Transverse colon (tissue), 4 donors: ENCODE measurements at places on chromosomes 3 and 15. TPM values are rescaled to one million over a fixed set of nuclear protein-coding genes. Genes with fewer than 3 reads are reported as not detected.

DNA sequence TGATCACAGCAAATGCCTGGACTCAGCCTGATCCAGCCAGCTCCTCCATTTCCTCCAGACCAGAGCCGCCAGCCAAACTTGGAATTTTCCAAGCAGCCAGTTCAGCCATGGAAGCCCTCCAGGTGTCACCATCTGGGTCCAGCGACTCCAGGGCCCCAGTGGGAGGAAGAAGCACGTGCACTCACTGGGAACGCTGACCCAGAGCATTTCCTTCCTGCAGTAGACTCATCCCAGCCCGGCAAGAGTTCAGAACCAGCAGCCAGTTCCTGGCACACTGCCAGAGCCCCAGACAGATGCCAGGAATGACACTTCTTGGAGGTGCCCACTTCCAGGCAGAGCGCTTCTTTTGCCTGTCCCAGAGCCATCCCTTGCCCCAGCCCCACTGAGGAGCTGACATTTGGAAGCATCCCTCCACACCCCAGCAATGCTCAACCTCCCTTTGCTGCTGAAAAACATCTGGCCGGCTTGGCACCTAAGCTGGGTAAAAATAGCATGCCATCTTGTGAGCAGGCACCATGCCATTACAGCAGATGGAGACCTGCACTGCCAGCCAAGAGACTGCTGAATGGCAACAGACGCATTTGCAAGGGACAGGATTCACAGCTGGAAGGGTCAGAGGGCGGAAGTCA is 460.3 kb upstream of the PROK2 start:
- no peak for DNase-seq
- H3K4me1 ChIP-seq = peaks cover 11% of the 10 kb centered on the region
- no peaks in the 10 kb centered on the region for H3K36me3 ChIP-seq
- no peak overlapping the region for H3K27ac ChIP-seq

GRCh38 chr3:191350396-191351090 is 20.2 kb upstream of the UTS2B start:
- no peak overlapping the region for H3K4me3 ChIP-seq
- H3K27ac ChIP-seq = peak overlapping the region; percentile 37
- no peaks in the 10 kb centered on the region for H3K27me3 ChIP-seq
- no peaks in the 10 kb centered on the region for H3K36me3 ChIP-seq
- H3K4me1 ChIP-seq = peaks cover 38% of the 10 kb centered on the region

GRCh38 chr3:146884296-146884695 is 279.1 kb upstream of the PLSCR5 start:
- H3K27me3 ChIP-seq = no peaks in the 10 kb centered on the region
- no peak for DNase-seq
- H3K4me3 ChIP-seq = no peak overlapping the region
- H3K27ac ChIP-seq = no peak overlapping the region

GRCh38 chr3:146072061-146072460 is 88.9 kb downstream of the PLOD2 start:
- H3K4me1 ChIP-seq = no peaks in the 10 kb centered on the region
- DNase-seq = no peak
- H3K36me3 ChIP-seq = peaks cover 19% of the 10 kb centered on the region
- no peak overlapping the region for H3K4me3 ChIP-seq
- H3K27ac ChIP-seq = no peak overlapping the region

GRCh38 chr15:85534031-85534430 is 153.6 kb downstream of the AKAP13 start:
- no peaks in the 10 kb centered on the region for H3K4me1 ChIP-seq
- H3K27ac ChIP-seq = peak overlapping the region; percentile 52
- peak; percentile 35 for DNase-seq

GRCh38 chr3:99429502-99429901 is 208.9 kb upstream of the COL8A1 start:
- DNase-seq = no peak
- H3K4me1 ChIP-seq = no peaks in the 10 kb centered on the region
- no peak overlapping the region for H3K4me3 ChIP-seq
- no peak overlapping the region for H3K27ac ChIP-seq

DNA sequence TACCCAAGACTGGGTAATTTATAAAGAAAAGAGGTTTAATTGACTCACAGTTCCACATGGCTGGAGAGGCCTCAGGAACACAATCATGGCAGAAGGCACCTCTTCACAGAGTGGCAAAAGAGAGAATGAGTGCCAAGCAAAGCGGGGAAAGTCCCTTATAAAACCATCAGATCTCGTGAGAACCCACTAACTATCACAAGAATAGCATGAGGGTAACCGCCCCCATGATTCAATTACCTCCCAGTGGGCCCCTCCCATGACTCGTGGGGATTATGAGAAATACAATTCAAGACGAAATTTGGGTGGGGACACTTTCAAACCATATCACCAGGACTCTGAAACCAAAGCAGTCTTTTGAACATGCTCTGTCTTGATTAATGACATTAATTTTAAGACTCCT is 7.0 kb downstream of the RTP3 start:
- no peak overlapping the region for H3K4me3 ChIP-seq
- H3K27me3 ChIP-seq = no peaks in the 10 kb centered on the region
- H3K27ac ChIP-seq = no peak overlapping the region
- no peaks in the 10 kb centered on the region for H3K36me3 ChIP-seq

GRCh38 chr15:90519688-90520087 is 10.0 kb upstream of the CRTC3 start:
- no peak for DNase-seq
- H3K27ac ChIP-seq = no peak overlapping the region
- H3K36me3 ChIP-seq = no peaks in the 10 kb centered on the region
- H3K4me3 ChIP-seq = no peak overlapping the region

- DNase-seq = peak; percentile 11
- no peak overlapping the region for H3K4me3 ChIP-seq
- H3K4me1 ChIP-seq = peaks cover 3% of the 10 kb centered on the region
- peak overlapping the region; percentile 60 for H3K27ac ChIP-seq
- no peaks in the 10 kb centered on the region for H3K36me3 ChIP-seq
- no peaks in the 10 kb centered on the region for H3K27me3 ChIP-seq
Observed at GRCh38 chr3:30437171-30437601, 169.2 kb upstream of the TGFBR2 start.

DNA sequence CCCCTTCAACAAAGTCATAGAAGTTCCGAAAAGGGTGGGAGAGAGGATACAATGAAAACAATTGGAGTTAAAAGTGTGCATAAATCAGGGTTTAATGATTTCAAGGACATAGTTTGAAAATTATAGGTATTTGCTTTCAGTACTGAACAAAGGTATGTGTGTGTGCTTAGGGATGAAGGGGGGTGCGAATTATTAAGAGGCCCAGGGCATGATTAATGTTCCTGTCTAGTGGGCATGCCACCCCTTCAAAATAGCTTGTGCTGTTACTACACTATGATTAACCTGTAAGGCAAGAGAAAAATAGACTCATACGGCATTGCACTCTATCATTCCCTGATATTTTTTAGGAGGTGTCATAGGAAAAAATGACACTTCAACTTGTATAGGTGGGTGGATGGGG is 731.6 kb downstream of the NAALADL2 start:
- H3K4me1 ChIP-seq = no peaks in the 10 kb centered on the region
- no peaks in the 10 kb centered on the region for H3K27me3 ChIP-seq
- DNase-seq = no peak
- no peak overlapping the region for H3K4me3 ChIP-seq
- H3K36me3 ChIP-seq = no peaks in the 10 kb centered on the region

DNA sequence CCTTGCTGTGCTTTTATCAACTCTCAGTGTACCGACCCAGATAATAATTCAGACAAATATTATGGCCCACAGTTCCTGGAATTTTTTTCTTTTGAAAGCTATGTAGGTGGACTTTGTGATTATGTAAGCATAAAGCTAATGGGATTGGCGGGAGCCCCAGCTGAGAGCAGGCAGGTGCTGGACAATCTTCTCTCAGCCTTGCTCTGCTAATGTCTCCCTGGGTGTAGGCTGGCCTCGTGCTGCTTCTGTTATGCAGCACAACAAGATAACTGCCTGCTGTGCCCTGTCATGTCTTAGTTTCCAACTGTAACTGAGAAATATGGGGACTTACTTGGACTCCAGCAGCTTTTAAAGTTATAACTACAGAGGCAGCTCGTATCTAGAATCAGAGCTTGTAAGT is 415.0 kb downstream of the PDCD6IP start:
- no peaks in the 10 kb centered on the region for H3K36me3 ChIP-seq
- DNase-seq = no peak
- H3K27me3 ChIP-seq = no peaks in the 10 kb centered on the region
- no peak overlapping the region for H3K27ac ChIP-seq
- H3K4me3 ChIP-seq = no peak overlapping the region
- H3K4me1 ChIP-seq = no peaks in the 10 kb centered on the region

DNA sequence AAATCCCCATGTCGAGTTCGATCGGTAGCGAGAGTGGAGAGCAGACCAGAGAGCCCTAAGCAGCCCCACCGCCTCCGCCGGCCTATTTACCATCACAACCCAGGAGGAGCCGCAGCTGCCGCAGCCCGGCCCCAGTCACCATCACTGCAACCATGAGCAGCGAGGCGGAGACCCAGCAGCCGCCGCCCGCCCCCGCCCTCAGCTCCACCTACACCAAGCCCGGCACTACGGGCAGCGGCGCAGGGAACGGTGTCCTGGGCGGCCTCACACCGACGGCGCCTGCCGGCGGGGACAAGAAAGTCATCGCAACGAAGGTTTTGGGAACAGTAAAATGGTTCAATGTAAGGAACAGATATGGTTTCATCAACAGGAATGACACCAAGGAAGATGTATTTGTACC is 89.5 kb upstream of the TPM1 start:
- DNase-seq = no peak
- no peaks in the 10 kb centered on the region for H3K4me1 ChIP-seq
- no peak overlapping the region for H3K27ac ChIP-seq
- H3K36me3 ChIP-seq = no peaks in the 10 kb centered on the region
- no peak overlapping the region for H3K4me3 ChIP-seq

DNA sequence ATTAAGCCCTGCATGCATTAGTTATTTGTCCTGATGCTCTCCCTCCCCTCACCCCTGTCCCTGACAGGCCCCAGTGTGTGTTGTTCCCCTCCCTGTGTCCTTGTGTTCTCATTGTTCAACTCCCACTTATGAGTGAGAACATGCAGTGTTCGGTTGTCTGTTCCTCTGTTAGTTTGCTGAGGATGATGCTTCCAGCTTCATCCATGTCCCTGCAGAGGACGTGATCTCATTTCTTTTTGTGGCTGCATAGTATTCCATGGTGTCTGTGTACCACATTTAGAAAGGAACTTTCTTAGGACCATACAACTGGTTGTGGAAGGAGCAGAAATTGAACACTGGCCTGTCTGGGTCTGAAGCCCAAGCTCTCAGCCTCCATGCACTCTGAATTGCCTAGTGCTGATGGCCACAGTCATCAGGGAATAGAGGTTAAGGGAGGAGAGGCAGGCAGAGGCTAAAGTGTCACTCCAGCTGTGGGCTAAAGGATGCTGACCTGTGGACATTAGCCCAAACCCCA is 138.5 kb downstream of the FNDC3B start:
- H3K36me3 ChIP-seq = no peaks in the 10 kb centered on the region
- H3K27ac ChIP-seq = no peak overlapping the region

TMCO5A gene
- total RNA-seq = not detected

FBXW12 gene
- total RNA-seq = not detected

DLEC1 gene
- total RNA-seq = 4.1 TPM

CAMKV gene
- total RNA-seq = not detected

ALS2CL gene
- total RNA-seq = 67.5 TPM

UBL7 gene
- 157 TPM for total RNA-seq
